Activated naive CD8-positive, alpha-beta T cell treated with anti-CD3 and anti-CD28 coated beads for 36 hours (primary cell): ENCODE measurements at places on chromosomes 12 and 14. TPM values are rescaled to one million over a fixed set of nuclear protein-coding genes. Genes with fewer than 3 reads are reported as not detected.

CHFR gene
- total RNA-seq = 47.9 TPM

DNA sequence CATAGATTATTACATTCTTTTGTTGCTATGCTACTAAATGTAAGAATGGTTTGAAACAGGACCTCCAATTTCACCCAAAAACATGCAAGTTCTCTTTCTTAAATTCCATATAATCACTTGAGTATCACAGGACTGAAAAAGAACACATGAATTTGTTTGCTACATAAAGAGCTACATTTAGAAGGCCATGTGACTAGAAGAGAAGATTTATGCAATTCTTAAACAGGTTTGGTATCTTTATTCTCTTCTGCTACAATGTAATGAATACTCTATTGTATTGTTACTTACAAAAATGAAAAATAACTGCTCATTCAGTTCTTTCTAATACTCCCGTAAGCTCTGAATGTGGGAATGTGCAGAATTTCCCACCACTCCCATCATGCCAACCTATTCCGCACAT is 9.3 kb downstream of the EPS8 start:
- no peak overlapping the region for H3K27ac ChIP-seq
- DNase-seq = no peak
- peaks cover 52% of the 10 kb centered on the region for H3K27me3 ChIP-seq
- no peak overlapping the region for H3K4me3 ChIP-seq
- H3K36me3 ChIP-seq = no peaks in the 10 kb centered on the region

- no peak for DNase-seq
- peaks cover 57% of the 10 kb centered on the region for H3K27me3 ChIP-seq
- no peaks in the 10 kb centered on the region for H3K36me3 ChIP-seq
- no peak overlapping the region for H3K27ac ChIP-seq
- H3K4me1 ChIP-seq = no peaks in the 10 kb centered on the region
- H3K4me3 ChIP-seq = no peak overlapping the region
These were observed 10.3 kb downstream of the SLC6A12 start for GRCh38 chr12:203462-204260.

DNA sequence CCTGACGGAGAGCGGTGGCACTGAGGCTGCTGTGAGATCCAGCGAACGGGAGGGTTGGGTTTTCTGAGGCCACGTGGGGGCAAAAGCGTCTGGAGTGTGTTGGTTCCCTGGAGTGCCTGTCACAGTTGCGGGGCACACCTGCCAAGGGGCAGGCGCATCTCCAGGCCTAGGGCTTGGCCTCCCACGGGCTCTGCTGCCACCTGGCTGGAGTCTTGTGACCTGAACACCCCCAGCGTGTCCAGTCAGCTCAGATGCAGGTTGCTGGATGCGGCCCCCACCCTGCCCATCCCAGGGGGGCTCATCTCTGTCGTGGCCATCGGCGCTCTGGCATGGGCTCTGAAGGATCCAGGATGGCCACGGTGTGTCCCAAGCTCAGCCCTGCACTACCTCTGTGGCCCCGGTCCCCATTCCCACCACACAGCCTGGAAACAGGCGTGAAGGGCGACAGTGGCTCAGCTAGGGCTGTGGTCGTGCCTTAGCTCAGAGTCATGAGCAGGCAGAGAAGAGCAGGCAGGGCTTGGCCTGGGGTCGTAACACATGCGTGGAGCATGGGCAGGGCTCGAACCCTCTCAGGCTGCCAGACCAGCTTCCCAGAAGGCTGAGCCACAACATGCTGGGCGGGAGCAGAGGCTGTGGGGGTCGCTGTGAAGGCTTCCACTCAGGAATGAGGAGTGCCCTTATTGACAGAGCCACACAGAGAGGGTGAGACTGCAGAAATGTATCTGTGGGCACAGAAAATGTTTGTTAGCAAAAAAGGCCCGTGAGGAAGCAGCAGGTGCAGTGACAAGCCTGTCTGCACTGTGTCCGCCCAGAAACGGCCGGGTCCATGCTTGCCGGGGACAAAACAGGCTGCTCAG is 23.5 kb upstream of the CRIP2 start:
- no peaks in the 10 kb centered on the region for H3K27me3 ChIP-seq
- no peaks in the 10 kb centered on the region for H3K4me1 ChIP-seq
- no peak overlapping the region for H3K4me3 ChIP-seq
- H3K27ac ChIP-seq = no peak overlapping the region
- peaks cover 6% of the 10 kb centered on the region for H3K36me3 ChIP-seq

DNA sequence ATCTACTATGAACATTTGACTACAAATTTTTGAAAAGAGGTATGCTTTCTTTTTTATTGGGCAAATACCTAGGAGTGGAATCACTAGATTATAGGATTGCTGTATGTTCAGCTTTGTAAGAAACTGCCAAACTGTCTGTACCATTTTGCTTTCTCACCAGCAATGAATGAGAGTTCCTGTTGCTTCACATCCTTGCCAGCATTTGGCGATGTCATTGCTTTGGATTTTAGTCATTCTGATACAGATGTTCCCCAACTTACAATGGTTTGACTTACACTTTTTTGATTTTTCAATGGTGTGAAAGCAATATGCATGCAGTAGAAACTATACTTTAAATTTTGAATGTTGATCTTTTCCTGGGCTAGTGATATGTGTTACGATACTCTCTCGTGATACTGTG is 328.7 kb downstream of the RAD51B start:
- H3K27me3 ChIP-seq = no peaks in the 10 kb centered on the region
- no peak overlapping the region for H3K27ac ChIP-seq
- H3K4me3 ChIP-seq = no peak overlapping the region

- no peak overlapping the region for H3K27ac ChIP-seq
- DNase-seq = no peak
- no peak overlapping the region for H3K4me3 ChIP-seq
- H3K27me3 ChIP-seq = peaks cover 6% of the 10 kb centered on the region
- H3K4me1 ChIP-seq = no peaks in the 10 kb centered on the region
- H3K36me3 ChIP-seq = no peaks in the 10 kb centered on the region
These were observed 57.2 kb upstream of the JDP2 start for GRCh38 chr14:75370416-75371205.
